Retina (tissue), 1 donor: ENCODE measurements at places on chromosomes 2 and 18.

GRCh38 chr2:121136323-121136722 is 148.7 kb downstream of the TFCP2L1 start:
- DNase-seq, result no peak

- no peak for DNase-seq
Observed at GRCh38 chr2:76556018-76556417, 845.3 kb upstream of the GCFC2 start.

DNA sequence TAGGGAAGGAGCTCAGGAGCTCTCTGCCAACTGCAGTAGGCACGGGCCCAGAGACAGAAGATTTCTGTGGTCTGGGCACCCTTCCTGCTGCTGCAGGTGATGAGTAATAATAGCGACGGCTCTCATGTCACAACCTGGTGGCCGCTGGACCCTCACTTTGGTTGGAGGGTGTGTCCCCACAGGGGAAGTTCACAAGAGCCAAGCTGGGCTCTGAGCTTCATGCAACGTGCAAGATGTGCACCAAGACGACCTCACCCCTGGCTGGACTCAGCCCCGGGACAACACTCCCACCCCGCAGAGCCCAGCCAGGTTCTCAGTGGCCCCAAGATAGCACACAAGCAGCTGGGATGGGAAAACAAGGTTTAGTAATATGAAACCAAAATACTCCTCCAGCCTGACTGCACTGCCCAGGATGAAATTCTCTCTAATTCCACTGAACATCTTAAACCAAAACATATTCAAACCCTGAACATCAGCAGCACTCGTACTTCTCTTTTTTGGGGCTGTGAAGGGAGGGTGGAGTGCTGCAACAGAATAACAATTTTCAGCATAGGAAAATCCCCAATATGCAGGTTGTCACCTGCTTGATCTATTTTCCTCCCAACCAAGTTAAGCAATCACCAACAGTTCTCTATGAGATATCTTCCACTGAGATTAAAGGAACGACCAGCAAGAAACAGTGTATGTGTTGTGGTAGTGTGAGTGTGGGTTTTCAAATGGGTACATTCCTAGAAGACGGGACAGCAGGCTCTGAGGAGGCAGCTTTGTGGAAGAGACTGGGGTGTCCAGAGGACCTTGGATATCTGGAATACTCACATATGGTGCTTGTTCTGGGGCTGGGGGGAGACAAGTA is 26.5 kb downstream of the BCL2 start:
- DNase-seq, result no peak

- DNase-seq, result peak; percentile 49
Observed at GRCh38 chr2:239751679-239752355, 273.3 kb downstream of the NDUFA10 start.

GRCh38 chr2:149483004-149483605 is 104.5 kb downstream of the MMADHC start:
- DNase-seq, result peak; percentile 51

DNA sequence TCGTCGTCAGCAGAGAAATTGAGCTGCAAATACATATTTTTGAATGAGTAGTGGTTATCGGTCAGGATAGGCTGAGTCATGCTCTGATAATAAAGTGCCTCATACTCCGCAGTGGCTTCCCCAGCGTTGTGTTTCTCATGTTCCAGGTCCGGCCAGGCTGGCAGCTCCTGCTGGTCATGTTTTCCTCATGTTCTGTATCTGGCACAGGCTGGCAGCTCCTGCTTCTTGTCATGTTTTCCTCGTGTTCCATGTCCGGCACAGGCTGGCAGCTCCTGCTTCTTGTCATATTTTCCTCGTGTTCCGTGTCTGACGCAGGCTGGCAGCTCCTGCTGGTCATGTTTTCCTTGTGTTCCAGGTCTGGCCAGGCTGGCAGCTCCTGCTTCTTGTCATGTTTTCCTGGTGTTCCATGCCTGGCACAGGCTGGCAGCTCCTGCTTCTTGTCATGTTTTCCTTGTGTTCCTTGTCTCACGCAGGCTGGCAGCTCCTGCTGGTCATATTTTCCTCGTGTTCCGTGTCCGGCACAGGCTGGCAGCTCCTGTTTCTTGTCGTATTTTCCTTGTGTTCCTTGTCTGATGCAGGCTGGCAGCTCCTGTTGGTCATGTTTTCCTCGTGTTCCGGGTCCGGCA is 148.9 kb downstream of the ATP9B start:
- DNase-seq, result no peak

DNA sequence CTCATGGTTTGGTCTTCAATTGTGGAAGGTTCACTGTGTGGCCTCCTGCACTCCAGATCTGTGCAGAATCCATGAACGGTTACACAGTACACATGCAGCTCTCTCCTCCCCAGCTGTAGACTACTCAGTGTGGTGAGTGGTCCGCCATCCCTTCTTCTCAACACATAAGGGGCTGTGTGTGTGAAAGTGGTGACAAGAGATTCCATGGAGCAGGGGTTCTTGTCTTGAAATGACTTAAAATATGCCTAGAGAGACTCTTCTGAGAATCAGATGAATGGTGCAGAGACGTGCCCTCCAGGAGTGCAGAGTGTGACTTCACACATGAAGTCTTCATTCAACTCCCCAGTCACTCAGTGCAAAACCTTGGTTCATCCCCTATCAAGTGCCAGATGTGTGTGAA is 151.0 kb upstream of the COPS8 start:
- no peak for DNase-seq

- no peak for DNase-seq
Observed at GRCh38 chr2:230795856-230796255, 68.9 kb upstream of the ITM2C start.

DNA sequence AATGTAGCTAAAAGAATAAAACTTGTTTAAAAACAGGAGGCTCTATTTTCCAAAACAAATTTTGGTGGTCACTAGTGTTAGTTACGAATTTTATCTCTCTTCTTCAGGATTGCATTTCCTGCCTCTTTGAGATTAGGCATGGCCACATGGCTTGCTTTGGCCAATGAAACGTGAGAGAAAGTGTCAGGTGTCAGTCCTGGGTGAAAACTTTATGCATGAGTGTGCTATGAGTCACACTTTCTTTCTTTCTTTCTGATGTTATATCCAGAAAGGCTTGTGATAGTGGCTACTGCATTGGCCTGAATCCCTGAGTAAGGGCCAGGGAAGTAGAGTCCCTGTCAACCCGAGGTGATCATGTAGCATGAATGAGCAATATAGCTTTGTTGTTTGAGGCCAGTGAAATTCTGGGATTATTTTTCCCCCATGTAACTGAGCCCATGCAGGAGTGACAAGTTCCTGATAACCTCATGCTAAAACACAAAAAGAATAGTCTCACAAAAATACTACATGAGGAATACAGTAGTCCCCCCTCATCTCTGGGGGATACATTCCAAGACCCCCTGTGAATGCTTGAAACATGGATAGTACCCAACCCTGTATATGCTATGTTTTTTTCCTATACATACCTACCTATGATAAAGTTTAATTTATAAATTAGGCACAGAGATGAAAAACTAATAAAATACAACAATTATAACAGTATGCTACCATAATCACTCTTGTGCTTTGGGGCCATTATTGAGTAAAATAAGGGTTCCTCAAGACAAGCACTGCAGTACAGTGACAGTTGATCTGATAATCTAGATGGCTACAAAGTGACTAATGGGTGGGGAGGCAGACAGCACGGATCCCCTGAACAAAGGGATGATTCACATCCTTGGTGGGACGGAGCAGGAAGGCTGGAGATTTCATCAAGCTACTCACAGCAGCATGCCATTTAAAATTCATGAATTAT is 109.5 kb downstream of the CDC42EP3 start:
- DNase-seq, result no peak

DNA sequence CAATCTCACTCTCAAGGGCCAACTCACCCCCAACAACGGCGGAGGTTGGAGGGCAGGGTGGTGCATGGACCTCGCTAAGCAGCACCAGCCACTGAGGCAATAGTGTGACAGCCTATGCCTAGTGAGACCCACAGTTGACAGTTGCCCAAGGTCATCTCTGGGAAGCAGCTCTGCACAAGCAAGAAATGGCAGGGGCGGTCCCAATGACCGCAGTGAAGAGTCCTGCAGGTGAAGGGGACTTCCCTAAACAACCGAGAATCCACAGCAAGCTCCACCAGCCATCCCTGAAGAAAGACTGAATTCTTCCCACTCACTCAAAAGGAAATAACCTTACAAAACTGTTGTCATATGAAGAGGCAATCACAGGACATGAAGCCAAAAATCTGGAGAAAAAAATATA is 313.4 kb upstream of the ID2 start:
- DNase-seq, result no peak

DNA sequence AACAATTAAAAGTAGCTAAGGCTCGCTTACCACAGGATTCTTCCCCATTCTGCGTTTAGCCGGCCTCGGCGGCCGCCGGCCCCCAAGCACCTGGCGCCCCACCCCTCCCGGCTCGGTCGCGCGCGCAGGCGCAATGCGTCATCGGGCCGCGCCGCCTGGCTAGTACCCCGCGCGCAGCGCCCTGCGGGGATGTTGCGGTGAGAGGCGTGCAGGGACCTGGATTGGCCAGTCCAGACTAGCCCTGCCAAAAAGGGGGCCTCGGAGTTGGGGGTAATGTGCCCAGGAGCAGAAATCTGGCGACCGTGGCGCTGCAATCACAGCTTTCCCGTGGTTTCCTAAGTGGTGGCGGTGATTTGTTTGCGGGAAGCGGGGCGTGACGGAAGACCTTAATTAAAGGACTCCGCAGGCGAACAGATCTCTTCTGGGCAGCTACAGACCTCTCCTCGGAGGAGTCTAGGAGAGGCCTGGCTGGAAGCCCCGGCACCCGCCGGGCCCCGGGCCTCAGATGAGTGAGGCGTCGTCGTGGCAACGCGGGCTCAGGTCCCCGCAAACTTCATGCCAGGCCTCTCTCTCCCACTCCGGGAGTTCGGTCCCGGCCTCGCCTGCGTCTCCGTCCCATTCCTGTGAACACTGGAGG is 606 bp downstream of the TMEM237 start:
- peak; percentile 97 for DNase-seq
